ENCODE measurements at places on chromosomes 12 and 14.

DNA sequence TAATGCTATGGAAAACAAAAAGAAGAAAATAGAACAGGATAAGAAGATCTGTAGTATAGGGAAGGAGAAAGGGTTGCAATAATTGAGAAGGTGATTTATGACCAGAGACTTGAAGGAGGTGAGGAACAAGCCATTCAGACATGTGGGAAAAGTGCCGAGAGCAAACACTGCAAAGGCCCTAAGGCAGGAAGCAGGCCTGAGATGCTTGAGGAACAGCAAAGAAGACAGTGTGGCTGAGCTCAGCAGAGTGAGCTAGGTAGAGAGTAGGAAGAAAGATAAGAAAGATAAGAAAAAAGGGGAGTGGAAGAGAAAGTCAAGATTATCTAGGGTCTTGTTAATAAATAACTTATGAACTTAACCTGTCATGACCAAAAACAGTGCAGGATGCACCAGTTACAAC lies 671.8 kb downstream of the RPS29 start:
- no peak for DNase-seq

- no peak for DNase-seq
Measured at GRCh38 chr12:96136725-96137378, 57.3 kb upstream of the ELK3 start.

- no peak for DNase-seq
Measured at GRCh38 chr14:101288436-101289229, 272.7 kb upstream of the DIO3 start.

GRCh38 chr12:96419576-96420276 lies 19.5 kb upstream of the CDK17 start:
- no peak for DNase-seq

- DNase-seq = no peak
Measured at GRCh38 chr14:69316449-69317101, 56.6 kb downstream of the GALNT16 start.

GRCh38 chr14:59852350-59852749 lies 18.2 kb downstream of the RTN1 start:
- DNase-seq = no peak

DNA sequence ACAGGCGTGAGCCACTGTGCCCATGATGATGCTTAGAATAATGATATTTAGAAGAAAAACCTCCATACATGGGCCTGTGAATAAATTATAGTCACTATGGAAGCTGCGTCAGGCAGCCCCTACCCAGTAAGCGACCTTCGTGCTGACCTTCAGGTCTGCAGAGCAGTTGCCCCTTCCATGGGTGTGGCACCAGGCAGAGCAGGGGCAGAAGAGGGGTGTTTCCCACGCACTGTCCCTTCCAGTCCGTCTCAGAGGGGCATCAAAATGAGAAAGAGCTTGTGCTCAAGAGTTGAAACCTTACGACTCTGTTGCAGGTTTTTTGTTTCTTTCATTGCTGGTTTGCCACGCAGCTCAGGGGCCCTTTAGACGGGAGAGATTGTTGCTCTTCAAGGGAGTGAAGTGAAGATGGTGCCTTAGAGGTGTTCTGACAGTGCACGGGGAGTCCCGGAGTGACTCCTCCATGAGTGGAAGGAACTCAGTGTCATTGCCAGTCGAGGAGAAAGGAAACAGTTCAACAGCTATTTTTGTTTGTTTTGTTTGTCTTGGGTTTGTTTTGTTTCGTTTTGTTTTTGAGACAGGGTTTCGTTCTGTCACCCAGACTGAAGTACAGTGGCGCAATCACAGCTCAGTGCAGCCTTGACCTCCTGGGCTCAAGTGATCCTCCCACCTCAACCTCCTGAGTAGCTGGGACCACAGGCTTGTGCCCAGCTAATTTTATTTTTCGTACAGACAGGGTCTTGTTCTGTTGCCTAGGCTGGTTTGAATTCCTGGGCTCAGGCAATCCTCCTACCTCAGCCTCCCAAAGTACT lies 13.9 kb downstream of the CKB start:
- DNase-seq = no peak

DNA sequence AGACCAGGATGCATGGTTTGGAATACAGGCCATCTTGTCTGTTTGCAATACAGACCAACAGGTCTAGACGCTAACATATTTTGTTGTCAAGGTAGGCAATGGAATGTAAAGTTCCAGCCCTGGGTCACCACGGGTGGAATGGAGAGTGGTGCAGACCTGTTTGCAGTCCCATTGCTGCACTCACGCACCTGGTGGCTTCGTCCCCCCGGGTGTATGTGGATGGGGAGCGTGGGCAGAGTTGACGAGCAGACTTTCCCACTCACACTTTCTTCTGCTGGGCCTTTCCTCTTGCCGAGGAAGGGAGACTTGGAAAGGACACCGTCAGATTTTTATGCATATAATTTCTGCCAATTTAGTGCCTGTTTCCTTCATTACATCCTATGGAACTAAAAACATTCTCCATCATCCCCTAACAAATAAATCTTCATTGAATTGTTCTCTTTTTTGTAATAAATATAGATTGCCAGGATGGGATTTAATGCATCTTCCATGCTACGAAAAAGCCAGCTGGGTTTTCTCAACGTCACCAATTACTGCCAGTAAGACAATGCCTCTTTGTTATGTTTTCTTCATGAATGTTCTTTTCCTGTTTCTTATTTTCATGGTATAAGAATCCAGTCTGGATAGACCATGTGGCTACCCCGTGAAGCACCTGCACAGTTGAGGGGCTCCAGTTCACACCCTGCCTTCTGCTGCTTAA lies 15.2 kb downstream of the DCAF4 start:
- DNase-seq = no peak

- DNase-seq = no peak
Measured at GRCh38 chr14:54642801-54643695, 76.1 kb downstream of the SAMD4A start.

DNA sequence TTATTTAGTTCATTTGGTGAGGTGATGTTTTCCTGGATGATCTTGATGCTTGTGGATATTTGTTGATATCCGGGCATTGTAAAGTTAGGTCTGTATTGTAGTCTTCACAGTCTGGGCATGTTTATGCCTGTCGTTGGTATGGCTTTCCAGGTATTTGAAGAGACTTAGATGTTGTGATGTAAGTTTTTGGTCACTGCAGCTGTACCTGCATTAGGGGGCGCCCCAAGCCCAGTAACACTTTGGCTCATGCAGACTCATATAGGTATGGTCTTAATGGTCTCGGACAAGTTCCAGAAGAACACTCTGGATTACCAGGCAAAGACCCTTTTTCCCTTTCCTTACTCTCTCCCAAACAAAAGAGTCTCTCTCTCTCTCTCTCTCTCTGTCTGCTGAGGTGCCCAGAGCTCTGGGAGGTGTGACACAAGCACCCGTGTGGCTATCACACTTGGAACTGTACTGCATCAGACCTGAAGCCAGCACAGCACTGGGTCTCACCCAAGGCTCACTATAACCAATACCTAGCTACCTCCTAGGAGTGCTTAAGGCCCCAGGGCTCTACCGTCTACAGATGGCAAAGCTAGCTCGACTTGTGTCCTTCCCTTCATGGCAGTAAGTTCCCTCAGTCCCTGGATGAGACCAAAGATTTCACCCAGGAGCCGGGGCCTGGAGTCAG lies 425.8 kb upstream of the ATXN7L3B start:
- no peak for DNase-seq

GRCh38 chr12:103401421-103401820 lies 94.3 kb downstream of the C12orf42 start:
- DNase-seq = no peak

DNA sequence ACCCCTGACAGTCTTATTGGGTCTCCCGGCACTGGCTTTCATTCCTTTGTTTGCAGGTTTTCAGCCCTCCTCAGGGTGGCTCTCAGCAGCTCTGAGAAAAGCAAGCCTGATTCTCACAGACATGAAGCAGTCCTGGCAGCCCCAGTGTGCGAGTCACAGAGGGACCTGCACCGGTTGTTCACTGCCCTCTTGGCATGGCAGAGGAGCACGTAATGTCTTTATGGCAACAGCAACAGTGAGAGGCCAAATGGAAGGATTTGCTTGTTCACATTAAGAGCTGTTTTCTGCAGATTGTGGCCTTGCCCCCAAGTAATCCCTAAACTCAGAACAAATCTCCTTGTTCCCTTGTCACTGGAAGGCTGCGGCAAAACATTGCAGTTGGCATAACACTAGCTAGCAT lies 3.4 kb downstream of the KCNA5 start:
- DNase-seq = no peak

Measured in stimulated activated CD8-positive, alpha-beta memory T cell treated with anti-CD3 and anti-CD28 coated beads, Interleukin-12 subunit alpha, Interleukin-12 subunit beta, amount 100 ng/mL, for 1 hour (primary cell).